T-cell (primary cell): ENCODE measurements at places on chromosomes 3 and 15.

GRCh38 chr3:111588527-111588926, 6.6 kb downstream of the ZBED2 start:
- H3K4me3 ChIP-seq: no peak overlapping the region
- H3K4me1 ChIP-seq: peaks cover 5% of the 10 kb centered on the region
- no peak for DNase-seq
- H3K27me3 ChIP-seq: no peaks in the 10 kb centered on the region

- H3K27me3 ChIP-seq: peaks cover 5% of the 10 kb centered on the region
- no peaks in the 10 kb centered on the region for H3K36me3 ChIP-seq
- peaks cover 34% of the 10 kb centered on the region for H3K4me1 ChIP-seq
- H3K4me3 ChIP-seq: peak overlapping the region; percentile 75
Observed at GRCh38 chr15:41511331-41511898, 2.2 kb downstream of the LTK start.

DNA sequence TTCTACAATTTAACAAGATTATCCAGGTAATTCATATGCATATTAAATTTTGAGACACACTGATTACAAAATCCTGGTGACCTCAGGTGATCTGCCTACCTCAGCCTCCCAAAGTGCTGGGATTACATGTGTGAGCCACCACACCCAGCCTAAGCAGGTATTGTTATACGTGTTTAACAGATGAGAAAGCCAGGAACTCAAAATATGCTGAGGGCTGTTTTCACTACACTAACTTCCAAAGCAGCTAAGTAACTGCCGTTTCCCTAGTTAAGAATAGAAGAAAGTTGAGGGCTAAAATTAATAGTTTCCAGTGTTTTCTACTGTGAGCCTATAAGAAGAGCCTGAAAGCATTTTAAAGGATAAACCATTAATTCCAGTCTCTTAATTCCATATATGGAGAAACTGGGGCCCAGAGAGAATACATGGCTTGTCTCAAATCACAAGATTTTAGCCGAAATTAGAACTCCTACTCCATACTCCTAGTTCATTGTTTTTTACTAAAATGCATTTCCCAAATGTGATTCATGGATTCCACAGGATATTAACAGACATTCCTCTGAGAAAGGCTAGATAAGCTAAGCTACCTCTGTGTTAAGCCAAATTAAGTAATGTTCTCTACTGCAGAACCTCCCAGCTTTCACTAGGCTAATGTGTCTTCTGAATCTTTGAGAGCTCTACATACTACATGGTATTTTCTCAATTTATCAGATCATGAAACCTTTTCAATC, 17.0 kb upstream of the AVEN start:
- no peaks in the 10 kb centered on the region for H3K36me3 ChIP-seq
- no peak overlapping the region for H3K27ac ChIP-seq
- no peak for DNase-seq
- no peaks in the 10 kb centered on the region for H3K4me1 ChIP-seq

DNA sequence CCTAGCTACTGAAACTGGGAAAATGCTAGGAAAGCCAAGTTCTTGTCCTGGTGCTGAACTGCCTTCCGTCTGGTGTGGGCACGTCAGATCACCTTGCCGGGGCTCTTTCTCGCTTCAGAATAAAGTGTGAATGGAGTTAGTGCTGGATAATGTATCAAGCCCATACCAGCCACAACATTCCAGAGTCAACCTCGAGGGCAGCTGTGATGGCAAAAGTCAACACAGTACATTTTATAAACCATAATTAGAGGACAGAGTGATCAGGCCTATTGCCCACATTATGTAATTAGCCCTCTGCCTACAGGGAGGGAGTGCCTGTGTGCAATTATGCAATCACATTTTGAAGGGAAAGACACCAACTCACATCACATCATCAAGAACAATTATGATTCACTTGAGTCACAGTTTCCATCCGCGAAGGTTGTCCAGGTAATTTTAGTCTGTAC, 165.2 kb downstream of the RORA start:
- H3K4me1 ChIP-seq: no peaks in the 10 kb centered on the region
- H3K36me3 ChIP-seq: no peaks in the 10 kb centered on the region
- no peak overlapping the region for H3K27ac ChIP-seq
- no peak overlapping the region for H3K4me3 ChIP-seq
- H3K27me3 ChIP-seq: peaks cover 10% of the 10 kb centered on the region

DNA sequence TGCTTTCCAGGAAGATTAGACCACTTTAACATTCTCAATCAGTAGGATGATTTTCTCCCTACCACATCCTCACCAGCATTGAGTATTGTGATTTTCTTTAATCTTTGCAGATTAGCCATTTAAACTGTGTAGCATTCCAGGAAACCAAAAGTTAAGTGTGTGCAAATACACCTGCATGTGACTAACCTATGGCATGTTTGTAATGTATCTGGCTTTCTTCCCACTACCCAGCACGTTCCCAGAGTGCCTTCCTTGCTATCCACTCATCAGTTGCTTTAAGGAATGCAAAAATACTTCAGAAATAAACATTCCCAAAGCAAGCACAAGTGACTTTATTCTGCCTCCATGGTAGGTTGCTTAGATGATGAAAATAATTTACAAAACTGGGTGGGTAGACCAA, 74.2 kb downstream of the ATG7 start:
- H3K4me1 ChIP-seq: no peaks in the 10 kb centered on the region
- no peaks in the 10 kb centered on the region for H3K27me3 ChIP-seq
- H3K4me3 ChIP-seq: no peak overlapping the region
- H3K36me3 ChIP-seq: peaks cover 3% of the 10 kb centered on the region

- DNase-seq: no peak
- H3K27ac ChIP-seq: no peak overlapping the region
- H3K4me1 ChIP-seq: no peaks in the 10 kb centered on the region
- no peaks in the 10 kb centered on the region for H3K36me3 ChIP-seq
Observed at GRCh38 chr3:35900079-35900478, 260.8 kb downstream of the ARPP21 start.

DNA sequence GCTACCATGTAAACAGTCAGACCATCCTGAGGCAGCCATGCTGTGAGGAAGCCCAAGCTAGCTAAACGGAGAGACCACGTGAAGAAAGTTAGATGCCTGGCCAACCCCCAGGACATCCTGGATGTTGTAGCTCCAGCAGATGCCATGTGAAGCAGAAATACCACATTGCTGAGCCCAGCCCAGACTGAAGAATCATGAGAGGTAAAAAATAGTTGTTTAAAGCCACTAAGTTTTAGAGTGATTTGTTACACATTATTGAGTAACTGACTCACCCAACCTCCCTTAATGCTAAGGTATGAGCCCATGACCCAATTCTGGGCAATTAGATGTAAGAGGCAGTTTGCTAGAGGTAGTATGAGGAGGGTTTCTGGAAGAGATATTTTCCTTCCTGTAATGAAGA, 200.5 kb downstream of the THRB start:
- no peaks in the 10 kb centered on the region for H3K27me3 ChIP-seq
- H3K36me3 ChIP-seq: no peaks in the 10 kb centered on the region
- DNase-seq: no peak
- no peak overlapping the region for H3K4me3 ChIP-seq
- no peaks in the 10 kb centered on the region for H3K4me1 ChIP-seq
- no peak overlapping the region for H3K27ac ChIP-seq

DNA sequence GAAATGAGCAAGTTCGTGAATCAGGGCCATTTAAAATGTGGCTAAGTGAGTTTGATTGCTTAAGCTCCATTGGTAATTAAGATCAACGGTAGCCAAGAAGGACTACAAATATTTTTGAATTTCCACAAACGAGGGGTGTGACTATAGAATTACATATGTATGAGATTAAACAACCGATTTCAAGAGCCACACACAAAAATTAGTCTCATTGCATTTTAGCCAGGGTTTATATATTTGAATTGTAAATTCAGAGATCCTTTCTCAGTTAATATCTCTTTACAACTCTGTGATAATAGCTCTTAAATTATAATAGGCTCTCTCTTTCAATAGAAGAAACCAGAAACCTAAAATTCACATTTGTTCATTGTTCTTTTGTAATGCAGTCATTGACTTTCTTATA, 325.6 kb upstream of the ICE2 start:
- DNase-seq: no peak
- no peaks in the 10 kb centered on the region for H3K36me3 ChIP-seq
- no peaks in the 10 kb centered on the region for H3K27me3 ChIP-seq
- H3K27ac ChIP-seq: peak overlapping the region; percentile 38
- H3K4me1 ChIP-seq: peaks cover 28% of the 10 kb centered on the region

GRCh38 chr3:52314489-52314888, 1.6 kb upstream of the DNAH1 start:
- no peak overlapping the region for H3K27ac ChIP-seq
- H3K4me1 ChIP-seq: no peaks in the 10 kb centered on the region
- H3K4me3 ChIP-seq: no peak overlapping the region
- DNase-seq: no peak
- H3K27me3 ChIP-seq: no peaks in the 10 kb centered on the region
- peaks cover 7% of the 10 kb centered on the region for H3K36me3 ChIP-seq

DNA sequence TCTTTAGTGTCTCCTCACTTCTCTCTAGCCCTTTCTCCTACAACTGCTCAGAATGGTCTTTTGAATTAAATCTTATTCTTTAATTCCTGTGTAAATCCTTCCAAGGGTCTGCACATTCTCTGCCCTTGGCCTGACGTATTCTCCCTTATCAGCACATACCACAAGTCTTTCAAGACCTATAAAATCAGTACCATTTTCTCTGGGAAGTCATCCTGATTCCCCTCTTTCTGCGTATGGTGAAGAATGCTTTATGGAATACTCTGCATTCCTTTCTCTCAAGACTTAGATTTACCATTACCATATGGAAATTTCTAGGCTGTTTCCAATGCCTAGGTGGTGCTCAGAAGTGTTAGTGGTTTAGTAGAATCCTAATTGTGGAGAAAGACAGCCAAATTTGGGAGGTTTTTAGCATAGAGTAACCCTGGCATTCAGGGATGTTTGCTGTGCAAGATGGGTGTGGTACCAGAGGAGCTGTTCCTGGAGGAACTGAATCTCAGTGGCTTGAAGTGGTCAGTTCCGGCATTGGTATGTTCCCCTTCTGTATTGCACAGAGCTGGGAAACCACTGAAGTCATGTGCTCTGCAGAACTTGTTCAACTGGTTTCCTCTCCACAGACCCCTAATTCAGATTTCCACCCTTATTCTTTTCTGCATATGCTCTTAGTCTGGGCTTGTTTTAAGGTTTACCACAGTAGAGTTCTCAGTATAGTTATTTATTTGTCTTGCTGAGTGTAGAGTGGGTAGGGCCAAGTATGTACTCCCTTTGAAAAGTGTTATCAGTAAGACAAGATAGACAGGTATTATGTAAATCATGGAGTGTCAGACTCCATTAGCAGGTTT, 24.5 kb downstream of the IQGAP1 start:
- no peaks in the 10 kb centered on the region for H3K36me3 ChIP-seq
- H3K27me3 ChIP-seq: no peaks in the 10 kb centered on the region

- H3K4me3 ChIP-seq: no peak overlapping the region
- DNase-seq: no peak
- H3K4me1 ChIP-seq: peaks cover 38% of the 10 kb centered on the region
- H3K36me3 ChIP-seq: peaks cover 2% of the 10 kb centered on the region
Observed at GRCh38 chr15:64634576-64635498, 140.6 kb downstream of the RBPMS2 start.

DNA sequence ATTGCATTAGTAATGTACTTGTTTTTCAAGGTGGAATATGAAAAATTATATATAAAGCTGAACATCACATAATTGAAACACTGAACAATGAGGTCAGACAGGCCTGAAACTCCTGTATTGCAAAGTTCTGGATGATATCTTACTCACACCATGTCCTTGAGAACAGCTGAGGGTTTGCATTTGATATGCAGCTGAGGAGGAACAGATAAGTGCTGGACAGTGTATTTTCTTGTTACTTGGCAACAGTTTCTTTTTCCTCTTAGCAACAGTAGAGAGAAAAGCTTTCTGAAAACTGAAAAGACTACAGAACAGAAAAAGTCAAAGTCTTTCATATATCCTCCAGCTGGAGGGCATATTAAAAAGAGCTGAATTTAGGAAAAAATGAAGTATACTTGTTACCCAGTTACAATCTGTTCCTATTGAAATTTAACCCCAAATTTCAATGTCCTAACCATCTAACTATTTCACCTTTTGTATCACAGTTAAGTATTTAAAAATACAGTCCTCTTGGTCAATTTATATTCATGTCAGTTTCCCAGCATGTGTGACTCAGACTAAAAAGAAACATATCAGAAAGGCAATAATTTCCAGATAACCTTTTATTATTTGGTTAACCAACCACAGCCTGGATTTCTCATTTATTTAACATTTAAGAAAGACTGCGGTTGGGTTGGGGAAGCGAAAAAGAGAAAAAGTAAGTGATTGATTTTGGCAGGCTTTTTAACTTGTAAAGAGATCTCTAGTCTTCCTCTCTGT, 733.0 kb upstream of the DPPA4 start:
- H3K36me3 ChIP-seq: no peaks in the 10 kb centered on the region
- H3K27me3 ChIP-seq: no peaks in the 10 kb centered on the region
- no peak for DNase-seq
- no peaks in the 10 kb centered on the region for H3K4me1 ChIP-seq

GRCh38 chr3:12409684-12410596, 74.3 kb upstream of the TSEN2 start:
- no peak overlapping the region for H3K4me3 ChIP-seq
- no peak overlapping the region for H3K27ac ChIP-seq
- no peak for DNase-seq
- H3K27me3 ChIP-seq: no peaks in the 10 kb centered on the region

- no peak overlapping the region for H3K27ac ChIP-seq
- no peaks in the 10 kb centered on the region for H3K36me3 ChIP-seq
- no peaks in the 10 kb centered on the region for H3K27me3 ChIP-seq
- no peak for DNase-seq
- no peak overlapping the region for H3K4me3 ChIP-seq
Observed at GRCh38 chr3:107987036-107987939, 103.5 kb downstream of the CD47 start.

DNA sequence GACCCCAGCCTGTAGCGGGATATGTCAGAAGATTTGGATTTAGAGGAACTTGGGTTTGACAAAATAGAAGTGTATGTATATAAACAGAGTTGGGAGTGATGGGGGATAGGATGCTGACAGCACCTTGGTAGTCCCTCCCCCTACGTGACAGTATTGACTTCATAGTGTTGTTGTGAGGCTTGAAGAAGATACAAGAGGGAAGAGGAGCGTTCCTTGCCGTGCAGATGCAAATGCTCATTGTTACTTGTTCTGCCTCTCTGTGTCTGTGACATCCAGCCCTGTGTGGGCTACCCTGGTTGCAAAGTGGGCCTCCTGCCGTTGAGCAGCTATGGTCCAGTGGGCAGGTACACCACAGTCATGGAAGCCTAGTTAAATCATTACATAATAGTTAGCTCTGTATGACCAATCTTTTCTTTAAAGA, 45.0 kb downstream of the SMAD3 start:
- H3K27ac ChIP-seq: peak overlapping the region; percentile 25
- H3K27me3 ChIP-seq: no peaks in the 10 kb centered on the region
- peaks cover 70% of the 10 kb centered on the region for H3K4me1 ChIP-seq
- peaks cover 10% of the 10 kb centered on the region for H3K36me3 ChIP-seq
- no peak for DNase-seq

DNA sequence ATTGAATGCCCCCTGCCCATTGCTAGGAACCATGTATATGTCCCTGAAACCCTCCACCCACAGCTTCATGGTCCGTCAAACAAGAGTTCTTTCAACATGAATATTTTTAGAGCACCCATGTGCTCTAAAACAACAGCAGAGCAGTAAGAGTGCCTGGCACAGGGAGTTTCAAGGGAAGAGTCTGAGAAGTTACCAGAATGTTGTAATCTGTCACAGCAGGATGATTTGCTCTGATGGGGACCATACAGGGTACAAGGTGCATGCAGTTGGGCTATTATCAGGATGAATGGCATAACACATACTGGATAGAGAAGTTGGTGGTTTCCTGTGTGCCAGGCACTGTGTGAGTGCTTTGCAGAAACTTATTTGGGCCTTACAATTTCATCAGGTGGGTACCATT, 27.8 kb upstream of the FLNB start:
- no peaks in the 10 kb centered on the region for H3K27me3 ChIP-seq
- H3K27ac ChIP-seq: no peak overlapping the region
- H3K4me1 ChIP-seq: peaks cover 16% of the 10 kb centered on the region
- H3K36me3 ChIP-seq: no peaks in the 10 kb centered on the region
- no peak for DNase-seq

GRCh38 chr3:101039285-101039684, 46.1 kb upstream of the ABI3BP start:
- no peak overlapping the region for H3K4me3 ChIP-seq
- DNase-seq: no peak
- H3K4me1 ChIP-seq: no peaks in the 10 kb centered on the region
